Stimulated activated CD8-positive, alpha-beta memory T cell treated with anti-CD3 and anti-CD28 coated beads, Interleukin-4, amount 100 ng/mL, for 48 hours (primary cell): ENCODE measurements at places on chromosomes 6 and 20.

DNA sequence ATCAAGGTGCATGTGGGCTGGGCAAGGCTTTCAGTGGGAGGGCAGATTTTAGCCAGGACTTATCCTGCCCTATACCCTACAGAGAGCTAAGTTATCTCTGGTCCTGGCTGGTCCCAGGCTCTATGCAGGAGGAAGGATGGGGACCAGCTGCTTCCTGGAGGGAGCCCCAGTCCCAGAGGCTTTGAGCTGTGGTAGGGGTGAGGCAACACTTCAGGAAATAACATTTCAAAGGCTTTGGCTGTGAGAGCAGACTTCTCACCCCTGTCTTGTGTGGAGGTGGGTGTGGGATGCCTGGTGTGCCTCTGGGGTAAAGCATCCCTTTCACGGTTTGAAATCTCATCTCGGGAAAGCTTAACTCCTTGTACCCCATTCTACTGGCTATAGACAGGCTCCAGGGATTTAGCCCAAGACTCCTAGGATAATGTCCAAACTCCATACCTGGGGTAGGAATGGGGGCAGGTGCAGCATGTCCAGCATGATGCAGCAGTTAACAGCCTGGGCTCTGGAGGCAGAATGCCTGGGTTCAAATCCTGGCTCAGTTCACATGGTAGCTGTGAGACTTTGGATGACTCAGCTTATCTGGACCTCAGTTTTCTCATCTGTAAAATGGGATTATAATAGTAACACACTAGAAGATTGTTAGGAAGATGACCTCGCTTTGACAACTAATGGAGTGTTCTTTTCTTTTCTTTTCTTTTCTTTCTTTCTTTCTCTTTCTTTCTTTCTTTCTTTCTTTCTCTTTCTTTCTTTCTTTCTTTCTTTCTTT lies 27.5 kb upstream of the SIRPA start:
- no peak for DNase-seq

- no peak for DNase-seq
Observed at GRCh38 chr6:10000551-10000950, 414.3 kb downstream of the TFAP2A start.

GRCh38 chr6:47853766-47854165 lies 71.9 kb downstream of the OPN5 start:
- no peak for DNase-seq

DNA sequence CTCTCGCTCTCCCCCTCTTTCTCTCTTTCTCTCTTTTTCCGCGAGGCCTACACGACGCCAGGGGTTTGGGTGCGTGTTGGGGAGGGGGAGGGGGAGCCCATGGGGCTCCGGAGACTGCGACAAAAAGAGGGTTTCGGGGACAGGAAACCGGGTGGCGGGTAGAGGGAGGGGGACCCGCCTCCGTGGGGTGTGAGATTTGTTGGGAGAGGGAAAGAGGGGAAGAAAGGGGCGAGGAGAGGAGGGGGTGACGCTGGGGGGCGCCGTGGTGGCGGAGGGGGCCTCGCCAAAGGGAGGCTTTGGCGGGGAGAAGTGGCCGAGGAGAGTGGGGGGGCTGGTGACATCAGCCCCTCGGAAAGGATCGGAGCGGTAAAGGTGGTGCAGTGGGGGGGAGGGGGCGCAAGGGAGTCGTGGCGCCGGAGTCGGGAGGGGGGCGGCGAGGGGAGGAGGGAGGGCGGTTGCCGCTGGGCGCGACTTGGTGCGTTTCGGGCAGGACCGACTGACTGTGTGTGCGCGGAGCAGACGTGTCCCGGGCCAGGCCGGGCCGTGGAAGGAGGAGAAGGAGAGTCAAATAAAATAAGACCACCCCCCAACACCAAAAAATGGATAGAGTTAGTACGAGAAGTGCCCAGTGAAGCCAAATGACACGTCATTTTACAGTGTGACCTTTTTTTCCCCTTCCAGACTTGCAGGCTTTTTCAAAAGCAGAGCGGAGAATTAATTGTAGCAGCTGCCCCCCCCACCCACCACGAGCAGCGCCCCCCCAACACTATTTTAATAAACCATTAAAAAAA lies 39.8 kb downstream of the GNAS start:
- peak; percentile 82 for DNase-seq

- no peak for DNase-seq
Observed at GRCh38 chr20:5570452-5570851, 179.7 kb upstream of the SHLD1 start.

- no peak for DNase-seq
Observed at GRCh38 chr6:83176246-83176645, 16.8 kb downstream of the PGM3 start.

- no peak for DNase-seq
Observed at GRCh38 chr6:80336911-80337310, 230.4 kb downstream of the BCKDHB start.

GRCh38 chr6:158660333-158660754 lies 10.5 kb downstream of the SYTL3 start:
- DNase-seq, result peak; percentile 45
